ENCODE measurements at places on chromosomes 1 and 21.
A peak's percentile ranks its signal among the peaks of the same experiment; 100 is the strongest.

DNA sequence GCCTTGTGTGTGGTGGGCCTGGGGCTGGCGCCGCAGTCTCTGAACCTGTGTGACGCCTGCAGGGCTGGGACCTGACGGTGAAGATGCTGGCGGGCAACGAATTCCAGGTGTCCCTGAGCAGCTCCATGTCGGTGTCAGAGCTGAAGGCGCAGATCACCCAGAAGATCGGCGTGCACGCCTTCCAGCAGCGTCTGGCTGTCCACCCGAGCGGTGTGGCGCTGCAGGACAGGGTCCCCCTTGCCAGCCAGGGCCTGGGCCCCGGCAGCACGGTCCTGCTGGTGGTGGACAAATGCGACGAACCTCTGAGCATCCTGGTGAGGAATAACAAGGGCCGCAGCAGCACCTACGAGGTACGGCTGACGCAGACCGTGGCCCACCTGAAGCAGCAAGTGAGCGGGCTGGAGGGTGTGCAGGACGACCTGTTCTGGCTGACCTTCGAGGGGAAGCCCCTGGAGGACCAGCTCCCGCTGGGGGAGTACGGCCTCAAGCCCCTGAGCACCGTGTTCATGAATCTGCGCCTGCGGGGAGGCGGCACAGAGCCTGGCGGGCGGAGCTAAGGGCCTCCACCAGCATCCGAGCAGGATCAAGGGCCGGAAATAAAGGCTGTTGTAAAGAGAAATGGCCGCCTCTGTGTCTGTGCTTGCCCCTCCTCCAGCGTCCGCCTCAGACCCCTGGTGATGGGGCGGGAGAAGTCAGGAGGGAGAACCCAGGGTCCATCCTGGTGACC lies 788 bp downstream of the ISG15 start:
- no peak for DNase-seq

DNA sequence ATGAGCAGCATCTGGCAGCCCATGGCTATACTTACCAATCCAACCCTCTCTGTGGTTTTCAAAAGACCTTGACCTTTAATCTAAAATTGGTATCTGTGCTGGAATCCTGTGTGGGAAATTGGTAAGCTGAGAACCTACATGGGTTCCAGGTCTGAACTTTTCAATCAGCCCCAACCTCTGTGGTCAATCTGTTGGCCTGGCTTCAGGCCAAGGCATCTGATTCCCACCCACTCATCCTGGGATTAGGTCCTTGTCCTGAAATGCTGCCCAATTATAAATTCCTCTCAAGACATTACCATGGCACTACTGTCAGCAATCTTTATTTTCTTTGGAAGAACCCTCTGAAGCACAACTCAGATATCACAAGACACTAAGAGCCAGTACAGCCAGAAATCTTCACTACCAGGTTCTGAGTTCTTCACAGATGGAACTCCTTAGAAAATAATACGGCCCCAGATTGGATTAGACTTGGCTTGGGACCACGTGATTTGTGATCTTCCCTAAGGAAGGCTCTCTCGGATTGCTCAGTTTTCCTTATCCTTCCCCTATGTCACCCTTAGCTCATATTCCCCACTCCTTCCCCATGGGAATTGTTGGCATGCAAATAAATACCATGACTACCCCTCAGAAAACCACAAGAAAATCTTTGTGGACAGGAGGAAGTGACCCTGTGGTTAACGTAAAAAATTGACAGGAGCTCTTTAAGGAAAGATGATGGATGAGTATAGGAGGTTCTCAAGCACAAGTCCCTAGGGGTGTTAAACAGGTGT lies 207.9 kb upstream of the ST6GALNAC5 start:
- no peak for DNase-seq

DNA sequence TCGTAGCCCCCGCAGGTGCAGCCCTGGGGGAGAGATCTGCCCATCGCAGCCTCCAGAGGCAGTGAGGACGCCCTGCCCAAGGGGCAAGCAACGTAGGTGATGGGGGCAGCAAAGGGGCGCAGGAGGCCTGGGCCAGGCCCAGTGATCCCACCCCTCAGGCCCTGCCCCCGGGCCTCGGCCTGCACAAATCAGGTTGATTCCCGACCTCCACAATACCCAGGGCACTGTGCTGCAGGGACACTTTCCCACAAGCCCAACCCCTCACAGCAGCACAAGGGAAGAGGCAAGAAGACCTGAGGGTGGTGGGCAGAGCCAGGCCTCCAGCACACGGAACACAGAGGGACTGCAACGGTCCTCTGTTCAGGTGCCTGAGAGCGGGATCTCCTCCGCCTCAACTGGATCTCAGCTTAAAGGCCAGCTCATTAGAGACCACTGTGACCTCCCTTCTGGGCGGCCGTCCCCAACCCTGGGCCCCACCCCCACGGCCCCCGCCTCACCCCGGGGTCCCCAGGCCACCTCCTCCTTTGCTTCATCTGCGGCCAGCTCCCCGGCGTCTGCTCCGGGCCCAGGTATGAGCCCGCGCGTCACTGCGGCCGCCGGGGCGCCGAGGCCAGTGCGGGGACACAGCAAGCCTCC lies 812 bp upstream of the ARF1 start:
- DNase-seq: peak; percentile 44

DNA sequence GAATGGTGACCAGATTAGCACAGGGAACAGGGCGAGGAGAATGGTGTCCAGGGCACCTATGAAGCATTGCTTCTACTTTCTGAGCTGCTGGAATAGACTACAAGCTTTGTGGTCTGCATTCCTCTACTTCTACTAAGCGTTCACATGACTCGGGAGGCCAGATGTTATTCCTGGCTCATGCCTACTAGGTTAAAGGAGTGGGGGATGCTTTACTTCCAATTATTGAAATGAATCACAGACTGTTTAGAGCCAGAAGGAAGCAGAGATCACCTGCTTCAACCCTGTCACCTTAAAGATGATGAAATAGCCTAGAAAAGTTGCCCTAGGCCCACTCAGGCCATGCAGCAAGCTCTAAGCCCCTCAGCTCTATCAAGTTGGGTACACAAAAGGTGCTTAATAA lies 633.5 kb downstream of the KIF26B start:
- no peak for DNase-seq

DNA sequence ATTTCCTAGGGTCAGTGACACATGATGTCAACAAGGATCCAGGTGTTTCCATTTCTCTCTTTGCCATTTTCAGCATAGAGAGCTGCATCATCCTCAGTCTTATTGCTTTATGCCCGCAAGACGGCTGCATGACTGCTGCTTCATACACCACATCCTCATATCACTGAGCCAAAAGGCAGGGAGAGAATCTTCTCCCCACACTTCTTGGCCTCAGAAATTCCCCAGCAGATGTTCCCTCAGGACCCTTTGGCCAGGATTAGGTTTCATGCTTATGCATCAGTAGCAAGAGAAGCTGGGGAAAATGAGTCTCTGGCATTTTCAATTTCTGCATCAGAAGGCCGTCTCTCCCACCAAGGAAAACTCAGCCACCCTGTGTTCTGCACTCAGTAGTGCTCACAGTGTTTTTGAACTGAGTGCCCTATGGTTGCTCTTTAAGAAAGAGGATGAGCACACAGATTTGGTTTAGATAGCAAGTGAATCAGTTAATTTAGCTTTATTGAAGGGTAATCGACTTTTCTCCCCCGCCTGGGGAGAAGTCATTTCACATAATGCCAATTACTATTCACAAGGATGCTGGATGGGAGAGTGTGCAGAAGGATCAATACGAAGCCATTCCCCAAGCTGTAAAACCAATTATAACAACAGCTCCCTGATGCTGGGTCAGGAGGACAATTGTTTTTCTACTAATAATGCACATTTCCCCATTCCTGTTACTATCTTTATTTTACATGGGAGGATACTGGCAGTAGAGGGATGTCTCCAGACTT lies 360.2 kb downstream of the HHIPL2 start:
- DNase-seq: no peak

- no peak for DNase-seq
These were observed 74.0 kb downstream of the TLR5 start for GRCh38 chr1:223068900-223069665.

DNA sequence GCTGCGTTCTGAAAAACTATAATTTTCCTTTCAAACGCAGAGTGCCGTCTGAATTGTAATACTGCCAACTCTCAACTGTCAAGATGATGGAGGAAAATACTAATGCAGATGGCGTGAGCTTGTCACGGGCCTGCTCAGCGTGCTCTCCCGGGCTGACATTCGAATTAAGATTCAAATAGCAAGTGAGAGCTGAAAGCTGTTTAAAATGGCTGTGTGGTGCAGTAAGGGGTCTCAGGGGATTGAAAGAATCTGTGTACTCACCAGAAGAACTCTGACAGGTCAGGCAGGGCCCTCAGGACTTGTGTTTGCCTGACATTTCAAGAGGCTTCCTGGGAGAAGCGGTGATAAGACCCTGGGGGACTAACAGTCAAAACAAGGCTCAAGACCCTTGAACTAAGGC lies 33.1 kb downstream of the ZMYND12 start:
- DNase-seq: no peak

DNA sequence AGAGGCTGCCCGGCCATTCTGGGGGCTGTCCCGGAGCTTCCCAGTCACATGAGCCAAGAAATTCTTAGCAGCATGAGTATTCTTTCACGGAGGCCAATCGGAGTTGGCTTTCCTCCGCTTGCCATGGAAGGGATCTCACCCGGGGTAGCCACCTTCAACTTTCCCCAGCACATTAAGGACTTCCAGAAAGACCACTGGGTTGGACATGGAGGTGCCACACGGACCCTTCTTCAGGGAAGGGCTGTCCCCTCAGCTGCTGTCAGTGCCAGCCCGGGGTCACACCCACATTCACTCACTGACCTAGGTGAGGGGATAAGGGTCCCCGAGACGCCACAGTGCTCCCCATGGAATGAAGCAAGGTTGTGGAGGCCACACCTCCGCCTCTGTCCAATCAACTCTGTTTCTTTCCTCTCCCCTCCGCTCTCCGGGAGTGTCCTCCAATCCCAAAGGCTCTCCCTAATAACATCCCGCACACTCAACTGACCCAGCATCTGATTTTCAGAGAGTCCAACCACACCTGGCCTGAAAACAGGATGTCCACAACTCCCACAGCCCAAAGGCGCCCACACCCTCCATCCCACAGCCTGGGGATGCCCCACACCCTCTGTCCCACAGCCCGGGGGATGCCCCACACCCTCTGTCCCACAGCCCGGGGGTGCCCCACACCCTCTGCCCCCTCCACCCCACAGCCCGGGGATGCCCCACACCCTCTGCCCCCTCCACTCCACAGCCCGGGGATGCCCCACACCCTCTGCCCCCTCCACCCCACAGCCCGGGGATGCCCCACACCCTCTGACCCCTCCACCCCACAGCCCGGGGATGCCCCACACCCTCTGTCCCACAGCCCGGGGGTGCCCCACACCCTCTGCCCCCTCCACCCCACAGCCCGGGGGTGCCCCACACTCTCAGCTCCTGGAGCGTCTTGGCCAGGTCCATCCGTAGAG lies 19.4 kb downstream of the RSPH1 start:
- no peak for DNase-seq

GRCh38 chr1:203083463-203083921 lies 2.3 kb downstream of the MYOG start:
- no peak for DNase-seq

DNA sequence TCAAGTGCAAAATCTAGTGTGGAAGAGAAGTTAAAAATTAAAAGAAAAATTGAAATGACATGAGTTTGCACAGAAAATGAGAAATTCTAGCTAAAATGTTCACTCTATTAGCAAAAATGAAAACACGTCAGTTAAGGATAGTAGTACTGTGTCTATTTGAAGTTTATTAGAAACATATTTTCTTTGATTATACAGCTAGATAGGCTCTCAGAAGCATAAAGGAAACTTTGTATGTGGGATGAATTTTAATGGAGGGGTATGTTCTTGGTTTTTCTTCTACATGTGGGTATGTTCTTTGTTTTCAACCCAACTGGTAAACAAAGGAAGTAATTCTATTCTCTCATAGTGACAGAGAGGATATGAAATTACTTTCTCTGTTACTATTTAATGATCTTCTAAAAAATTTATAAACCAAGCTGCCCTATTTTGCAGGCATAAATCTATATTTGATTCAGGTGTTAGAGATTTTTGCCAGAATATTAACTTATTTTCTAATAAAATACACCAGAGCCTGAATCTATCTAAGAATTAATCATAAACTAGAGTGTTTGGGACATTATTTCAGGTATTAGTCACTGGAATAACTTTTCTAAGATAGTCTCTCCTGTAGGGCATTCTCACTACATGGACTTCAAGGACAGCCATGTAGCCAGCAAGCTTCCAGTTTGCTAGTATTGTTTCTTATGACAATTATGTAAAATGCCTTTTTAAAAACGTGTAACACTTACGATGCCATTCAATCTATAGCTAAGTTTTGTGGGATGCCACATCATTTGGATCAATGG lies 15.8 kb downstream of the GPSM2 start:
- no peak for DNase-seq

DNA sequence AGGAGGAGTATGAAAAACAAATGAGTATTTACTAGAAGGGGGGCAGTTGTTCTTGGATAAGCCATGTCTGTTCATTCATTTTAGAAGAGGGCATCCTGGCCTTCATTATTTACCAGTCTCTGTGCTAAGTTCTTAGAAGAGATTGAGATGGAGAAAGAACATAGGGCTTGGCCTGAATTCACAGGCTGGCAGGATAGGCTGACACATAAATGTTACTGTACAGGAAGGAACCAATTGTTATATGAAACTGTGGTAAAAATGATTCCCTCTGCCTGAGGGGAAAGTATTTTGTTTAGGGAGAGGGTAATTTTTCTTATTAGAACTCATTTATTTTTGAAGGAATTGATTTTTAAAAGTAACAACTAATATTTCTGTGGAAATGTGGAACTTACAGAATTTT lies 99.5 kb downstream of the MAN1A2 start:
- DNase-seq: no peak

DNA sequence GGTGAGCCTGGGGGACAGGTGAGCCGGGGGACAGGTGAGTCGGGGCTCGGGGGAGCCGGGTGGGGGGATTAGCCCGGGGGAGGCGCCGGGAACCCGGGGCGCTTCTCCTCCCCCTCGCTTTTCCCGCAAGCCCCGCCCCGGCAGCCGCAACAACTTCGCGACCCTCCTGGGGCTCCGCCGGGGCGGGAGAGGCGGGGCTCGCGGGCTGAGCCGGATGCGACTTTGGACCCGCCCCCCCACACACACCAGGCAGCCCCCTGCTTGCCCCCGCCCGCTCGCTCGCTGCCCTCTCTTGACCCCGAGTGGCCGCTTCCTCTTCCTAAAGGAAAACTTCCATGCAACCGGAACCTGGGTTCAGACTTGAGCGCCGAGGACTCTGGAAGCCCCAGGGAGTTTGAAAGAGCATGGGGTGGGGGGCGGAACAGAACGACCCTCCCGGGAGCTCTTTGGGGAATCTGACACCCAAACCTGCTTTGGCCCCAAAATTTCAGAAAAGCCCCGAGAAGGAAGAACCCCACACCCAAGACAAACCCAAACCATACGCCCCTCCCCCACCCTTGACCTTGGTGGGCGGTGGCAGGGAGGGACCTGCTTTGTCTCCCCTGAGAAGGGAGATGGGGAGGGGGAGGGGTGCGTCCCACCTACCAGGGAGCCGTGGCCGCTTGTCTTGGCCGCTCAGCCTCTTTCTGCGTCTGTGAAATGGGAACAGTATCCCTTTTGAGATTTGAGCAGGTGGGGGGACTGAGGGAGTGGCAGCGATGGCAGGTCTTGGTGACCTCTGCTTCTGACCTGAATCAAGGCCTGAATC lies 550 bp downstream of the ARHGEF16 start:
- no peak for DNase-seq

Data from GM12892 (cell line).